ENCODE measurements at places on chromosomes 3 and 15.

GRCh38 chr15:92037491-92037890 lies 184.0 kb downstream of the SLCO3A1 start:
- no peak for DNase-seq

DNA sequence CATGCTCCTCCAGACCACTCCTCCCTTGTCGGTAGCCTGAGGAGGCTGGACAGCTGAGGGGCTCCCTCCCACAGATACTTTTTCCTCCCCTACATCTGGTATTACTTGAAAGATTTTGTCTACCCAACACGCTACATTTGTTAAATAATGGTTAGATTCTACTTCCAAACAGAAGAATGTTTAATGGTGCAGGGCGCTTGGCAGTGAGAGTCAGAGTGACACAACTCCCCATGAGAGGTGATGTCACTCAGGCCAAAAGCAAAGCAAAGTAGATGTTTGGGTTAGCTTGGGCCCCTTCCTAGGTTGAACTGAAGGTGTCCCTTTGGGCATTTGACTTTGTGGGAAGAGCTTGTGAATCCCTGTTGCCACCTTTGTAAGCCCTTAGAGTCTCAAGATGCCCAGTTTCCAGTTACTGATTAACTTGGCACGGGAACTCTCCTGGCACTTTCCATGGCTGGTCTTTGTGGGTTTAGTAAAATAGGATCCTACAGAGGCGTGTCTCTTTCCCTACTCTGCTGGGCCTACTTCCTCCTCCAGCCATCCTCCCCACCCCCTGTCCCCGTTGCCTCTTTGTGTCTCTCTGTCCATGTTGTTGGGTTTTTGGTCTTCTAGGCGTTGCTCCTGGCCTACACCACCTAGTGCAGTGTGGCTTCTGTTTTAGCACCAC lies 5.6 kb downstream of the LIMD1 start:
- DNase-seq, result no peak

- DNase-seq, result no peak
These were observed 12.5 kb downstream of the SMAD6 start for GRCh38 chr15:66714543-66714981.

DNA sequence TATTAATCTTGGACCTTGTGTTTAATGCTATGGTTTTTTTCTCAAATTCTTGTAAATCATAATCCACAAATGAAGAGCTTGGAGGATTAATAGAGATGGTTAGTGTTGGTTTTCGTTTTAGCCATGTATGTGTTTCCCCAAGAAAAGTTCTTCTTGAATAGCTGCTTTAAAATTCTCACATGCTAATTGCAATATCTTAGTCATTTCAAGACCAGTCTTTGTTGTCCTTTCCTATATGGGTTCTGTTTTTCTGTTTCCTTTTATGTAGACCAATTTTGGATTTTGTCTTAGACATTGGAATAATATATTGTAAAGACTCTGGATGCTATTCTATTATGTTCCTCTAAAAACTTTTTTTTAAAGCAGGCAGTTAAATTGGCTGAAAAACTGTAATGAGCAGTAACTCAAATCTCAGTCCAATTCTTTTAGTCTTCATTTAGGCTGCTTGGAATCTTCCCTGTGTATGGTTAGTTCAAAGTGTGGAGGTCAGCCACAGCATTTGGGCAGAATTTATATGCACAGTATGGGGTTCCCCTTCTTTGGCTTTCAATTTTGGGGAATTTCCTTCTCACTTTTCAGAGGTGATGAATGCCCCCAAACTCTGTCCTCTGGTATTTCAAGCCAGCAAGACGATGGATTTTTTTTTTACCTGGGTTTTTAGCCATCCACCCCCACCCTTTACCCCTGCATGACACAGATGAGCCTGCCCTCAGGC lies 39.1 kb upstream of the DNAJC13 start:
- DNase-seq, result no peak

GRCh38 chr3:40679290-40679689 lies 154.5 kb downstream of the ZNF621 start:
- no peak for DNase-seq

GRCh38 chr3:173371848-173372487 lies 25.6 kb upstream of the NLGN1 start:
- DNase-seq, result no peak

GRCh38 chr15:66905954-66906353 lies 159.4 kb upstream of the SMAD3 start:
- DNase-seq, result no peak

GRCh38 chr3:66778107-66778506 lies 220.0 kb upstream of the KBTBD8 start:
- no peak for DNase-seq

GRCh38 chr3:165339753-165340152 lies 143.6 kb upstream of the SLITRK3 start:
- DNase-seq, result no peak

DNA sequence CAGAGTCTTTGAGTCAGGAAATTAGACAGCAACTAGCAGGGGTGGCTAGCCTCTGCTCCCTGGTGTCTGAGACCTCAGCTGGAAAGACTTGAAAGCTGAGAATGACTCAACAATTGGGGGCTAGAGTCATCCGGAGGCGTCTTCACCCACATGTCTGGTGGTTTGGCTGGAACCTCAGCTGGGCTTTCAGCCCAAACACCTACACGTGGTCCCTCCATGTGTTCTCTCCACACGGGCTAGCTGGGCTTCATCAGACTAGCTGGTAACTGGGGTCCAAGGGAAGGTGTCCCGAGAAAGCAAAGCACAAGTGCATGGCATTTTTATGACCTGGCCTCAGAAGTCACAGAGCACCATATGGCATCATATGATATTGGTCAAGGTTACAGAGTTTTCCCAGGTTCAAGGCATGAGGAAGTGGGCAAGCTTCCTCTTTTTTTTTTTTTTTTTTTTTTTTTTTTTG lies 19.9 kb upstream of the ABHD2 start:
- DNase-seq, result no peak

Measured in Right ventricle myocardium inferior (tissue), 1 donor.